ENCODE measurements at places on chromosomes 11 and 22. TPM values are rescaled to one million over a fixed set of nuclear protein-coding genes. Genes with fewer than 3 reads are reported as not detected.

Gene VEGFB
- total RNA-seq, result 86.6 TPM

Gene DERL3
- total RNA-seq, result 7.6 TPM

Gene KCTD14
- total RNA-seq, result not detected

Gene HINFP
- total RNA-seq, result 23.9 TPM

GRCh38 chr11:114284021-114284420 lies 12.2 kb upstream of the NNMT start:
- H3K27me3 ChIP-seq, result peaks cover 15% of the 10 kb centered on the region
- H3K36me3 ChIP-seq, result no peaks in the 10 kb centered on the region
- H3K4me1 ChIP-seq, result no peaks in the 10 kb centered on the region
- H3K4me3 ChIP-seq, result no peak overlapping the region
- no peak overlapping the region for H3K27ac ChIP-seq

GRCh38 chr11:7893796-7894195 lies 37.3 kb downstream of the OR10A6 start:
- no peaks in the 10 kb centered on the region for H3K36me3 ChIP-seq
- no peaks in the 10 kb centered on the region for H3K27me3 ChIP-seq
- H3K4me3 ChIP-seq, result no peak overlapping the region
- no peak overlapping the region for H3K27ac ChIP-seq
- DNase-seq, result no peak
- H3K4me1 ChIP-seq, result no peaks in the 10 kb centered on the region

DNA sequence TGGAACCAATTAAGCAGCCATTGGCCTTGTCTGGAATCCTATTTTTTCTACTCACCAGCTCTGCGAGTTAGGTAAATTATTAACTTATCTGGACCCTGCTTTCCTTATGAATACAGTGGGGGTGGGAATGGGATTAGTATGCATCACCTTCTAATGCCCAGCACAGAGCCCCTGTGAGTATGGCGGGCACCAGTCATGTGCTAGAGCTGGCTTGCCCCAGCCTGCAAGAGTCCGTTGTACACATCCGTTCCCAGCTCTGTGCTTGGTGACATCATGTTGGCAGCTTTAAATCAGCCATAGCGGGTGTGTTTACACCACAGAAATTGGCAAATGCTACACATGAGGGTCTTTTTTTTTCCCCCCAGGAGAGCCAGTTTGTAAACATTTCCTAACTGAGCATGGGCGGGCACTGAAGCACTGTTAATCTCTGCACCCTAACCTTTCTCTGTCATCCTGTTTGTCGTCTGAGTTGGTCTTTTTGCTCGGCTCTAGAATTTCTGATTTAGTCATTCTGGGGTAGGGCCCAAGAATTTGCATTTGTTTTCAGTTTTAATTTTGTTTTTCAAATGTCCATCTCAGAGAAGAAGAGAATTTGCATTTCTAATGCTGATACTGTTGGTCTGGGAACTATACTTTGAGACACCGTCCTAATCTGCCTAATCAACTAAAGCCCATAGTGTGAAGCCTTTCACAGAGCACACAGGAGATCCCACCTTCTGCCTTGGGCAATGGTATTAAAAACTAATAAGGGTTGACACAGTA lies 130.3 kb upstream of the TBCEL start:
- no peak overlapping the region for H3K27ac ChIP-seq
- DNase-seq, result no peak
- no peak overlapping the region for H3K4me3 ChIP-seq
- no peaks in the 10 kb centered on the region for H3K36me3 ChIP-seq
- peaks cover 2% of the 10 kb centered on the region for H3K27me3 ChIP-seq
- H3K4me1 ChIP-seq, result no peaks in the 10 kb centered on the region

DNA sequence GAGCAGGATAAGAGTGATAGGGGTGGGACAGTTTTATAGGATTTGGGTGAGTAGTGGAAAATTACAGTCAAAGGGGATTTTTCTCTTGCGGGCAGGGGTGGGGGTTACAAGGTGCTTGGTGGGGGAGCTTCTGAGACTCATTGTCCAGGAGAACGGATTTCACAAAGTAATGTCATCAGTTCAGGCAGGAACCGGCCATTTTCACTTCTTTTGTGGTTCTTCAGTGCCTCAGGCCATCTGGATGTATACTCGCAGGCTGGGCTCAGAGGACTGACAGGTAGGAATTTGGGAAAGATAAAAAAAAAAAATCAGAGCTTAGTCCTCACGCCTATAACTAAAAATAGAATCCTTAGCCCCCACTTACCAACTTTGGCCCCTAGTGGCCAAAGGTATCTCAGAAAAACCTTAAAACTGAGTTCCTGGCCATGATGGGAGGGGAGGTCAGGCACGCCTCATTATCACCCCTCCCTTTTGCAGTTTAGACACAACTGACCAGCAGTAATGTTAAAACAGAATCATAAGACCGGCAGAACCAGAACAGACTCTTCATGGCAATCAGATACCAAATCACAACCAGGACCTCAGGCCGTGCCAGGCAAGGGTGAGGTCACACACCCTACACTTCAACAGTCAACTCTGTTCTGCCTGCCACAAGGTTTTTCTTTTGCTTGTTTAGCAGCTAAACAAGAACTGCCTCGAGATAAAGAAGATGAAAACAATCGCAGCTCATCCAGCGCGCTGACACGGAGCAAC lies 8.9 kb upstream of the APOBEC3G start:
- DNase-seq, result no peak
- no peaks in the 10 kb centered on the region for H3K27me3 ChIP-seq
- H3K4me3 ChIP-seq, result no peak overlapping the region
- no peak overlapping the region for H3K27ac ChIP-seq
- H3K4me1 ChIP-seq, result peaks cover 13% of the 10 kb centered on the region

Data from activated CD8-positive, alpha-beta T cell treated with anti-CD3 and anti-CD28 coated beads for 36 hours (primary cell).